CD4-positive, alpha-beta T cell treated with Interferon gamma for 1 hour (primary cell): ENCODE measurements at places on chromosomes 12 and 14.

GRCh38 chr14:75959031-75959430, 22.8 kb downstream of the TGFB3 start:
- DNase-seq: no peak

GRCh38 chr12:106871477-106871876, 84.2 kb upstream of the TMEM263 start:
- DNase-seq: no peak

DNA sequence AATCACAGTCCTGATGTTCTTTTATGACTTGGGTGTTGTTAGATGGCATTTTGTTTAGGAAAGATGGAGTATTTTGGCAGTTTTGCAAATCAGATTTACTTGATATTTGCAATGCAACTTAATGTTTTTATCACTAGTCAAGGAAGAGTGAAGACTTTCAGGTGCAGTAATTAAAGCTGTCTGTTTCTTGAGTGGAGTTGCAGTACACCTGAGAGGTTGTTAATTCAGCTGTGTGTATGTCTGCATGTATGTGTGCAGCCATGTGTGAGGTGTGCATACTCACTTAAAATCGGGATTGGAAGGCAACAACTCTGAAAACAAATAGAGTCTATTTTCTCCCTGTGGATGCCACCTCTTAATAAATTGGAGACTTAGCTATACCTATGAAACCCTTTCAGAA, 94.5 kb downstream of the RMST start:
- DNase-seq: no peak

DNA sequence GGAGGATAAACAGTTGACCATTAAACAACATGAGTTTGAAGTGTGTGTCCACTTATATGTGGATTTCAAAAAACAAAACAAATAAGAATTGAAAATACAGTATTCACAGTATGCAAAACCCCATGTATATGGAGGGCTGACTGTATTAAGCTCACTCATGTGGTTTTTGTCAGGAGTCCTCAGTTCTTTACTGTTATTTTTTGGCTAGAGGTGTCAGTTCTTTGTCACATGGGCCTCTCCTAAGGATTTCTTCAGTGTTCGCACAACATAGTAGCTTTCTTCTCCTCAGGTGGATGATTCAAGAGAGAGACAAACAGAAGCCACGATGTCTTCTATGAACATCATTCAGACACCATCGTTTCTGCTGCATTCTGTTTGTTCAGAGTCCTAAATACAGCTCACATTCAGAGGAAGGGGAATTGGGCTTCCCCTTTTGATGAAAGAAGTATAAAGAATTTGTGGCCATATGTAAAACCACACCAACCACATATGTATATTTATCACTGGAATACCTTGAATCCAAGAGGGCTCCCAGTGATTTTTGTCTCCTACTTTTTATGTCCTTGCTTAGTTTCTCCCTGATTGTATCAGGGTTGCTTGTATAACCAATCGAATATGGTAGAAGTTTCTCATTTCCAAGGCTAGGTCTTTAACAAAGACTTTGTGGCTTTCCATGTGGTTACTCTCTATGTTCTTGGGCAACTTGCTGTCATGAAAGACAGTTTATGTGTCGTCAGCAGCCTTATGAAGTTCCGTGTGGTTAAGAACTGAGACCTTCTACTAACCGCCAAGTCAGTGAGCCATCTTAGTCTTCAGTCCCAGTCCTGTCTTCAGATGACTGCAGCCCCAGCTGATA, 18.9 kb downstream of the MNAT1 start:
- DNase-seq: peak; percentile 48

- DNase-seq: no peak
Measured at GRCh38 chr12:40946612-40947194, 241.4 kb upstream of the PDZRN4 start.

DNA sequence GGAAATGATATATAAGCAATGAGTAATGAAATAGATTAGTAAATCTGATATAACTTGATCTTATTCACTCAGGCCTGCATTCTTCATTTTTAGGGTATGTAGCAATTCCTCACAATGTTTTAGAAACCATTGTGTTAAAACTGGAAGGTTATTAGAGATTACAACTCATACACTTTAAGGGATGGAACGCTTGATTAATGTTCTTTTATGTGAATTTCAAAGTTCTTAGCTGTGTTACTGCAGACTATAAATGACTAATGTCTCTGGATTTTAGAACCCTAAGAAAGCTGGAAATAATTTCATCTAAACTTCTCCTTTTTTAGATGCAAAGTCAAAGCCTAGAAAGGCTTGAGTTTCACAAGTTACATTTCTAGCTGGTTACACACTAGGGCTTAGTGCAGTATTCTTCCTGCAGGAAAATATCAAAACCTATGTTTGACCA, 148.2 kb upstream of the CLEC14A start:
- DNase-seq: no peak
